IPS-NIHi11 (cell line): ENCODE measurements at places on chromosomes 7 and 10.

DNA sequence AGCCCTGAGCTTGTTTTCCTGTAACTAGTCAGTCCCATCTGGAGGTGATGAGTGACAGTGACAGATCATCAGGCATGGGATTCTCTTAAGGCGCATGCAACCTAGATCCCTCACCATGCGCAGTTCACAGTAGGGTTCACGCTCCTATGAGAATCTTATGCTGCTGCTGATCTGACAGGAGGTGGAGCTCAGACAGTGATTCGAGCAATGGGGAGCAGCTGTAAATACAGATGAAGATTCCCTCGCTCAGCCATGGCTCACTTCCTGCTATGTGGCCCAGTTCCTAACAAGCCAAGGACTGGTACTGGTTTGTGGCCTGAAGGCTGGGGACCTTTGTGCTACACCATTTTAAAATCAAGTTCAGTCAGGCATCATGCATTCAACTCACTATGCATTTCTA, 221.7 kb downstream of the KIAA1217 start:
- DNase-seq: no peak

DNA sequence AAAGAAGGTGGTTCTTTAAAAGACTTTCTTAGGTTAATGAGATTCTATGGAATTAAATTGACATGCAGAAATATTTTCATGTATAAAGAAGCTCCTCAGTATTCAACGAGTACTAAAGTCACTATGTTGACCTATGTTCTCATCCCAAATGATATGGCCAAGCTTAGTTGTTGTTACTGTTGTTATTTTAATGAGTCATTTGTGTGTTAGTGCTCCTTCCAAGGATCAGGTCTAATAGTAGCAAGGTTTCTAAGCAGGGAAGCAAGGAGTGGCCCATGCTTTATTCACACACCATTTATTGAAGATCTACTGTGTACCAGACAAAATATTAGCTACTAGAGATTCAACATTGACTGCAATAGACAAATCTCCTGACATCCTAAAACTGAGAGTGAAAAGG, 41.9 kb downstream of the LRRN3 start:
- no peak for DNase-seq

DNA sequence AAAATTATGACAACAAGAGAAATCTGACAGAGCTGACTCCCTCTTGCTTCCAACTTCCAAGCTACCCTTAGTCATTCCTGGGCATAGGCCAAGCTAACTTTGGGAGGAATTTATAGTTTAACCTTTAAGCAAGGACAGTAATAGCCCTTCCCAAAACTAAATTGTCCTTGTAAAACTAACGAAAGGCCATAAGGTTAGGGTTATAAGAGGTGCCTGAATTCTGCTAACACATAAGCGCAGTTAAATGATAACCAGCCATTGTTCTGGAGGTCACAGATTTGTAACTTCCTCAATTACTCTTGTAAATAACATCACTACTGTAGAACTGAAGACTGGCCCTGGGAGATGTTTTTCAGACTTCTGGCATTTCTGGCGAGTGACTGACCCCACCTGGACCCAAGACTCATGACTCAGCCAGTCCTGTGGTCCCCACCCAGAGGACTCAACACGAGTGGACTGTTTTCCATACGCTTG, 481.2 kb downstream of the KCNMA1 start:
- DNase-seq: no peak

DNA sequence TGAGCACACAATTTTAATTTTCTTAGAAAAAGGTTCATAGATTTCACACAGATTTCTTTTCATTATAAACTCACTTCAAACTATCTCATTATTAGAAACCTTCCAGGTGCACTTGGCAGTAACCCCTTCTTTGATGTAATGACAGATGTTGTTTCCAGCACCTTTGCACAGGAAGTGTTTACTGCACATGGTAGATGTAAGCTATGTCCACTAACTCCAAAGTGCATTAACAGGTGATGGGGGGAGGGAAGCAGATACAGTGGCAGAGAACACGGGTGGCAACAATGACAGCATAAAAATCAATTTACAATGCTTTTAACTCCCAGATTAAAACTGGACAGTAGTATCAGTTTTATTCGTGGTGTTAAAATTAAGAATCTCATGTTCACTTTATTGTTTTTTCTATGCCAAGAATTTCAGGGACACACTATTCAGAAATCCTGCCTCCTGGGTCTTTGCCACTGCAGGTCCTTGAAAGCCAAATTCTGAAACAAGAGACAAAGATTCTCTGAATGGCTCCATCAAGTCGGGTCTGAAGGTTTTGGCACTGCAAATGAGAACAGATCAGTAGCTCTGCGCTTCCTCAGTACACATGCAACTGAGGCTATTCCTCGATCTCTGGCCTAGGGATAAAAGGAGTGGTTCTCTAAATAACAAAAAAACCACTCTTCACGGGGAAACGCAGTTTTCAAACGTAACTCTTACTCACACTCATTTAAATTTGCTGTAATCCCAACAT, 187.7 kb downstream of the JAZF1 start:
- DNase-seq: no peak

DNA sequence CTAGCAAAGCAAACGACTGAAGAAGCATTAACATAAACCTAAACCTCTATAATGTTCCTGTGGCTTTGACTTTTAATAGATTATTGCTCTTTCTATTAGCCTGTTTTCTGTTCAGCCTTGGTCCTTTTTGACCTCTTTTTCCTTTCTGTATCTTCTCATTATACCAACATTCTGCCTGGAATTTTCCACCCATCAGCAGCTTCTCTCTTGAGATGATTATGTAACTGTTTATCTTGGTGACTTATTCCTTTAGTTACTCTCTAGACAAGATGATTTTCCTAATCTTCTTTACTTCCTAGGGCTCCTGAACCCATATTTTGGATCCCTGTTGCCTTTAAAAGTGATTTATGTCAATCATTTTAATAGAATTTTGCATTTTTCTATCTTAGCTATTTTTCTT, 81.1 kb downstream of the MYO3A start:
- DNase-seq: no peak

DNA sequence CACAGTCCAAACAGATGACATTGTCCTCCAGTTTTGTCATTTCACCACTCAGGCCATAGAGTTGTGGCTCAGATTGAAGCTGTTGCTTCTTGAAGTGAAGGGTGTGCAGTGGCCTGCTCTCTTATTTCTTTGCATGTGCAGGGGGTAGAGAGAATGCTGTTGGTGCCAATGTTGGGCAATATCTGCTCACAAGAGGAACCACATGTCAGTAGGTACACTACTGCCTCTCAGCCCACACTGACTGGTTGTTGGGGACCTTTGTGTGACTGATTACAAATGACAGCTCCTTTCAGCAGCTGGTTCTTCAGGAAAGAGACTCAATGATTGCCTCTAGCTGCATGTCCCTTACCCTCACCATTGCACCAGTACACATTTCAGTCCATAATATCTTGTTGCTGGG, 21.9 kb upstream of the SFTPA1 start:
- no peak for DNase-seq

GRCh38 chr7:134332892-134333291, 16.2 kb upstream of the SLC35B4 start:
- DNase-seq: no peak

- DNase-seq: no peak
Observed at GRCh38 chr7:2069472-2069860, 163.3 kb downstream of the MAD1L1 start.

GRCh38 chr10:13844651-13845050, 257.9 kb downstream of the PRPF18 start:
- no peak for DNase-seq
